Activated CD4-positive, alpha-beta T cell treated with anti-CD3 and anti-CD28 coated beads, Interleukin-2, amount 10 ng/mL, durations not matched to agents 7 days and 5 days (primary cell): ENCODE measurements at places on chromosomes 3 and 15. TPM values are rescaled to one million over a fixed set of nuclear protein-coding genes. Genes with fewer than 3 reads are reported as not detected.

GRCh38 chr3:140468407-140468806 is 209.5 kb upstream of the TRIM42 start:
- DNase-seq = no peak

DNA sequence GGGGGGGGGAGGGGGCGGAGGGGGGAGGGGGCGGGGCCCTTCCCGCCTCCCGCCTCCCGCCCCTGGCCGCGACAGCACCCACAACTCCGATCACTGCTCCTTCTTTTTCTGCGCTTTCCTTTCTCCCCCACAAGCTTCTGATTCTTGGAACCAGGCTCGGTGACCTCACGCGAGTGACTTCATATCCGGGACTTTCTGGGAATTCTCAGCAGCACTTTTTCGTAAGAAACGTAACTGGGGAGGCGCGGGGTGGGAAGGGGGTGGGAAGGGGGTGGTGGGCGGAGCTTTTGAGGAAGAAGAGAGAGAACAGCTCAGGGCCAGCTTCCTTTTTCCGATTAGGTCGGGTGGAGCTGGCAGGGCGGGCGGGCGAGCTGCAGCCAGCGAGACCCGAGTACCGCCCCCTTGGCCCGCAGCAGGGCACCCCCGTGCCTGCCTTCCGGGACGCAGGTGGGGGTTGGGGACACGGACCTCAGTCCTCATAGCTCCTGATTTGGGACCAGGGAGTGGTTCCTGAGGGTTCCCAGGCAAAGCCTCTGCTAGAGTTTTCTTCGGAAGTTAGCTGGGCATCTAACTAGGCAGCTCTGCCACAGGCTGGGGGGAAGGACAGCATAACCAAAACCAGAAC is 14.6 kb downstream of the XIRP1 start:
- DNase-seq = peak; percentile 68

- DNase-seq = no peak
These were observed 32.7 kb downstream of the TNK2 start for GRCh38 chr3:195875482-195876236.

- DNase-seq = no peak
These were observed 80.7 kb upstream of the ZNF280D start for GRCh38 chr15:56813995-56814394.

DNA sequence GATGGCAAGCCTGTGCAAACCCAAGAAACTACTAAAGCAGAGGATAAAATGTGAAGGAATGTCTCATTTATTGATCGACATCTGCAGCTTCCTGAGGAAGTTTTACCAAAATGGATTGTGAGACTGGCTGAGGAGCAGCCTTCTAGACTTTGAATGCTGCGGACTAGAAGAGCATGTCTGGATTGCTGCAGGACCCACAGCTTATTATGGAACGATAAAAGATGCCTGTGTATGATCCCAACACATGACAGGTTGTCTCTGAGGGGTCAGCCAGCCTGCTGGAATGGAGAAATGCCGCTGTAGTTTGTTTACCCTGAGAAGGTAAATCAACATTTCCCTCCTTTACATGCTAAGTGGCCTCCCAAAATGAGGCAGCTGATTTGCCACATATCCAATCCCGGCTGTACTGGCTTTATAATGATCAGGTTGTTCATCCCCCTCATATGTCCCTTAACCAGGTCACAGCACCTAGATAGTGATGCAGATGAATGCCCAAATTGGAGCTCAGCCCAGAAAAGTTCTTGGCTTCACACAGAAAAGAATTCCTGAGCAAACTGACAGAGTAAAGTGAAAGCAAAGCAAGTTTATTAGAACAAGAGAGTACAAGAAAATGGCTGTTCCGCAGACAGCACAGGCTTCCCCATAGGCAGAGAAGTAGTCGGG is 63.9 kb downstream of the IL12A start:
- DNase-seq = no peak

Gene SLC22A14
- total RNA-seq = not detected

Gene FAM3D
- not detected for total RNA-seq

Gene CPN2
- not detected for total RNA-seq

Gene CPB1
- not detected for total RNA-seq
